Substantia nigra (tissue), 51 donors: ENCODE measurements at places on chromosomes 7 and 10.
A peak's percentile ranks its signal among the peaks of the same experiment; 100 is the strongest.

DNA sequence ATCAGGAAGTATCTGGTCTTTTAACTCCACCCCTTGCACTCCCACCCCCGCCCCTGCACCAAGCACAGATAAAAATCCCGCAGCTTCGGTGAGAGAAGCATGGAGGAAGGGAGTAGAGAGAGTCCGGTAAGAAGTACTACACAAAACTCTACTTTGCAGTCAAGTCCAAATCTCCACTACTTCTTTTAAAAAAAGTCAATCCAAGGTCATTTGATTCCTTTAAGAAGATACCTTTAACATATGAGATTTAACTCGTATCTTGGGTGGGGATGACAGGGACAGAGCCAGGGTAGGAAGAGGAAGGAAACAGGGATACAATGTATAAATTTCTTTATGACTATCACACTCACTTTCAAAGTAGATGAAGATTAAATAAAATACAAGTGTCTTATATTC lies 132.1 kb downstream of the NRBF2 start:
- DNase-seq: no peak

- DNase-seq: no peak
Observed at GRCh38 chr7:81499262-81500116, 270.4 kb downstream of the HGF start.

DNA sequence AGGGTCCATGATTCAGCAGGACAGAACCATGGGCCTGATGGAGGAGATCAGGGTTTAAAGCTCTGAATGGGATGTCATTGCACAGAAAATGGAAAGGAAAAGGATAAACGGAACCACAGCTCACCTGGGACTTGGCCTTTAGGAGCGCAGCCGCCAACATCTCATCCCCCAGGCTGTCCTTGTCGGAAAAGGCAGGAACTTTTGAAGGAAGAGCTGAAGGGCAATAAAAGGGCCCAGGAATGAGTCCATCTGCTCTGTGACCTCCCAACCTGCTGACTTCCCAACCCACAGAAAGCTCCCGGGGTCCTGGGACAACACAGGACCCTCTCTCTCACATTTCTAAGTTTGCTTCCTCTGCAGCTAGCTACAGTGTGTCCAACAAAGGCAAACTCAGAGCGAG lies 6.1 kb downstream of the ZNF3 start:
- DNase-seq: no peak

DNA sequence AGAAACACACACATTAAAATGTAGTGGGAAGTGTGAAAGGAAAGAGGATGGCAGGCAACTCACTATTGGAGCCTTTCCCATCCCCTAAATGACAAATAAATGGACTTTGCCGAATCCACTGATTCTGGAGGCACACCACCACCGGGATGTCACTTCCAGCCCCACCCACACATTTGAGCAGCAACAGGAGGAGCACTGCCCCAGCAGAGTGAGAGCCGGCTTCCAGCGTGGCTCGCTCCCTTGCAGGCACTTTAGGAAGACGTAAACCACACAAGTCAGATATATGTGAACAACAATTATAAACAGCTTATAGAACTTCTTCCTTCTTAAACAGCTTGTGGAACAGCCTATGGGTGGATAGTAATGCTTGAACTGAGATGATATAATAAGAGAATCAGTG lies 191.0 kb downstream of the DGKI start:
- DNase-seq: no peak

DNA sequence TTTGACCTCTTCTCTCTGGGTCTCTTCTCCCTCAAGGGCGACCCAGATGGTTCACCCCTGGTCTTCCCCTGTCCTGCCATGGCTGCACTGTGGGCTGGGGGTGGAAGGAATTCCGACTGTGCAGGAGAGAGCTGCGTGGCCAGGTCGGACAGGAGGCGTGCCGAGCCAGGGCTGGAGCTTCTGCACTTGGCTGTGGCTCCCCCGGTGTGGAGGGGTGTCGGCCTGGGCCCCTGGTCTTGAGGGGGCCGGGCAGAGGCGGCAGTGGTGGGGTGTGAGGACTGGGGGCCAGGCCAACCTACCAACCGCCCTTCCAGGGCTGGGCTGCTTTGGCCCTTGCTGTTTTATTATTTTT lies 74.9 kb upstream of the SHH start:
- no peak for DNase-seq

DNA sequence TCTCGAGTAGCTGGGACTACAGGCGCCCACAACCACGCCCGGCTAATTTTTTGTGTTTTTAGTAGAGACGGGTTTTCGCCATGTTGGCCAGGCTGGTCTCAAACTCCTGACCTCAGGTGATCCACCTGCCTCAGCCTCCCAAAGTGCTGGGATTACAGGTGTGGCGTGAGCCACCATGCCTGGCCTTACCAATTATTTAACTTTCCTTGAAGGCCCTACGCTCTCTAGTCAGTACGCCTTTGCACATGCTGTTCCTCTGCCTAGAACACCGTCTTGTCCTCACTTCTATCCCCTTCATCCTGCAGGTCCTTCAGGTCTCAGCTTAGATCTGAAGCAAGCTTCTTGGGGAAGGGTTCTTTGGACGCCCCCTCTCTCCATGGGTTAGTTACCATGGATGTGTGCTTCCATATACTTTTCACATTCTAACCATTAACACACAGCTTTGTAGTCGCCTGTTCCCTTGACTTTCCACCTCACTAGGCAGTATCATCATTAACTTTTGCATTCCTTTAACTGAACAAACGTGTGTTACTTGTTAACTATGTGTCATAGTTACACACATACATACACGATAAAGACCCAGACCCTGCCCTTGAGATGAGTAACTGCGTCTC lies 592 bp upstream of the ATP6V1F start:
- no peak for DNase-seq

GRCh38 chr7:2567679-2568278 lies 9.0 kb downstream of the IQCE start:
- DNase-seq: peak; percentile 56

- no peak for DNase-seq
Observed at GRCh38 chr10:132409667-132410028, 12.6 kb downstream of the PWWP2B start.

GRCh38 chr10:6840201-6840691 lies 260.2 kb upstream of the PRKCQ start:
- DNase-seq: no peak

DNA sequence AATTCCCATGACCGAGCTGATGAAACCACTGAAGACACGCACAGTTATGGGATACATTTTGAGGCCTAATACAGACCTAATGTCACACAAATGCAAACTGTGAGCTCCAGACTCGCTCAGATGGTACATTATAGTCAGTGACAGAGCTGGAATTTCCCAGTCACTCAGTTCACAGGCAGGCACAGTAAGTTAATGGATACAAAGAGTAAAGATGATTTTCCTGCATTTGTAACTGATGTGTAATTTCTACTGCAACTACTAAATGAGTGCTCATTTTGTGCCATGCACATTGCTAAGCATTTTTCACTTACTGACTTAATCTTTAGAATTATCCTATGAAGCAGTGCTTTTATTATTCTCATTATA lies 56.5 kb downstream of the ENO4 start:
- DNase-seq: no peak

GRCh38 chr10:86657396-86658011 lies 3.2 kb downstream of the OPN4 start:
- DNase-seq: no peak

GRCh38 chr10:29256586-29256985 lies 32.3 kb upstream of the LYZL1 start:
- DNase-seq: no peak

GRCh38 chr10:103660364-103661197 lies 167.1 kb downstream of the NEURL1 start:
- DNase-seq: peak; percentile 55

- no peak for DNase-seq
Observed at GRCh38 chr10:68826764-68827591, at the start of gene STOX1. Gene STOX1, plus strand, starts transcription at chr10:68827531. Its CDS starts 93 bp downstream, at chr10:68827624.

DNA sequence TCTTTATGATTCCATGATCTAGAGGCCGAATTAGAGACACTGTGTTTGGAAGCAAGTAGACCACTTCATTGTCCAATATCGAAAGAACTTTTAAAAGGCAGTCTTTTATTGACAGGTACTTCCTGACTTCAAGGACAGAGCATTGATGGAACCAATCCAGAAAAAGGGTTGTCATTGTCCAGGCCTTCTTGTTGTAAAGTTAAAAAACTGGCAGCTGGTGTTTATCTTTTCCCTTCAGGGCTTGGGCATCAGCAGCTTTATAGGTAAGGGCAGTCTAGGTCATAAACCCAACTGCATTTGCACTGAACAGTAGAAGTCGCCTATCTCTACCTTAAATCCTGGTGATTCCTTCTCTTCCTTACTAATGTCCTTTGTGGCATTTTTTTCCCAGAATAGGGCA lies 95.6 kb downstream of the ST7 start:
- DNase-seq: no peak

GRCh38 chr7:27966219-27966780 lies 214.3 kb downstream of the JAZF1 start:
- no peak for DNase-seq

DNA sequence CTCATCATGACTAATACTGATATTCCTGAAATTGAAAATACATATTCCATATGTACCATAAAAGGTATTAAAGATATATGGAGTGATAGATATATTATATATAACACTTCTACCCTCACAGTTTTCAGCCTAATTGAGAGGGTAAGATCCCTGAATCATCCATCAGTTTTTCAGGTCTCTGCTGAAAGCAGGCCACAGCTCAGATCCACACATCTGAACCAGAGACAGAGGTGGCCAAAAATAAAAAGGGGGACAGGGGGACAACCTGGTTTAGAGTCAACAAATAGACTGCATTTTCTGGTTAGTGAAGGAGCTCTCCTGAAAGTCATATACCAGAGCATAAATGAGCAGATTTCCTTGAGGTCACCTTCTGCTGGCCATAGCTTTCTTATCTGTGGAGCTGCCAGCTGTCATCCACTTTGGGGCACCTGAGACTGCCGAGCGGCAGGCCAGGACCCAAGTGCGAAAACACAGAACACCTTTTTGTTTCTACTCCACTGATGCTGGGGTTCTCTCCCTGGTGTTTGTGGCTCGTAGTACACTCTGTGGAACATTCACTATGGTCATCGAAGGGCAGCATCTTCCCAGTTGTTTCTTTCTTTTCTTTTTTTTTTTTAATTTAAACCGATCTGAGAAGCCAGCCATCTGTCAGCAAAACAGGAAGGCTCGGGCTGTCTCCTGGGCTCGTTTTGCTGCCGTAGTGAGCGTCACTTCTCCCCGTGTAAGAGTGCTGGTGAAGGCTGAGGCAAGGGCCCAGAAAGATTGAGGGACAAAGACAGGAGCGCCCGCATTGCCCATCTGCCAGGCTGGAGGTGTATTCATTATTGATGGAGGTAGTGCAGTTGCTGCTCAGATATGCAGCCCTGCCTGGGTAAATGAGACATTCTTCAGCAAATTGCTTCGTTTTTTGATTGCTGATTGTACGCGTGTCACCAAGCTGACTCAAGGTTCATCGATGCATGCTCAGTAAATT lies 13.5 kb downstream of the IKZF1 start:
- no peak for DNase-seq

DNA sequence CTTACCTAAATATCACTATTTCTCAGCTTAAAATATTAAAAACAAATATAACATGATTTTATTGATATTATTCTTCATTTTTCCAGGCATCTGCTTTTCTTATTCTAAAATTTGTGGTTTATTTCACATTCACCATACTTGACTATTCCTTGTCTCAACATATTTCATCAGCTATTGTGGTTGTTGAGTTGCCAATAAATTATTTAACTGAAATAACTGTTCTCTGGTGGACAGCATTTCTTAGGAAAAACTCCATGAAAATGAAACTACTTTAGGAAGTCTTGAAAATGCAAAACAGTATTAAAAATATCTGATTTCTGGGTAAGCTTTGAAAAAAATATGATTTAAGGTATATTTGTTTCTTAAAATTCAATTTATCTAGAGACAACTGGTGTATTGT lies 122.9 kb upstream of the SEMA3A start:
- DNase-seq: no peak

GRCh38 chr7:131042269-131043160 lies 285.2 kb upstream of the MKLN1 start:
- DNase-seq: no peak

DNA sequence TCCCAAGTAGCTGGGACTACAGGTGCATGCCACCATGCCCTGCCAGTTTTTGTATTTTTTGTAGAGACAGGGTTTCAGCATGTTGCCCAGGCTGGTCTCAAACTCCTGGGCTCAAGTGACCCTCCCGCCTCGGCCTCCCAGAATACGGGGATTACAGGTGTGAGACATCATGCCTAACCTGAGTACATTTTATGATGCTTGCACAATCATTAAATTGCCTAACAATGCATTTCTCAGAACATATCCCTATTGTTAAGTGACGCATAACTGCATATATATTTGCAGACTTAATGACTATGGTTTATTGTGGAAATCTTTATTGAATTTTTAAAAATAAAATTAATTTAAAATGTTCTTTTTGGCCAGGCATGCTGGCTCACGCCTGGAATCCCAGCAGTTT lies 30.7 kb downstream of the INA start:
- no peak for DNase-seq

- no peak for DNase-seq
Observed at GRCh38 chr10:70479626-70480238, 1.2 kb downstream of the PALD1 start.

- no peak for DNase-seq
Observed at GRCh38 chr10:28254290-28254985, 48.4 kb downstream of the MPP7 start.

- no peak for DNase-seq
Observed at GRCh38 chr7:15292138-15292537, 269.7 kb downstream of the AGMO start.

DNA sequence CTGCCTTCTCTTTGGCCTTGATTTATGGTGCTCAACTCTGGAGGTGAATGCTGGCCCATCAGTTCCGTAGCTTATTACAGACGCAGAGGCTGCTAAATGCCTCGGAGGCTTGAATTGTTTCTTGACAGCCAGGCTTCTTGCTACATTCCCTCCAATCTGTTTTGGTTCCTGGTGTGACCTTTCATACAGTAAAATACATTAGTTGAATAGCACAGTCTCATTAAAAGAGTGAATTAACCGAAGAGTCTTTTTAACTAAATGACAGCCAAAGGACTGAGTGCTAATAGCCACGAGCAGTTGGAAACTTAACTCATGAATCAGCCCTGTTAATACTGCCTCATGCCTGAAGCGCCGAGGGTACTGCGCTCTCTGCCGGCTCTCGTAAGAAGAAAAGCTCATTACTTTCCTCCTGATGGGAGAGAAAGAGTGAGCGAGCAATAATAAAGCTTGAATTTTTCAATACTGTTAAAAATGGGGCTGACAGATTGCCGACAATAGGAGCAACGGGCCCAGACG lies 236.4 kb upstream of the GPR26 start:
- no peak for DNase-seq
